Naive B cell (primary cell): ENCODE measurements at places on chromosomes 2 and 18.

DNA sequence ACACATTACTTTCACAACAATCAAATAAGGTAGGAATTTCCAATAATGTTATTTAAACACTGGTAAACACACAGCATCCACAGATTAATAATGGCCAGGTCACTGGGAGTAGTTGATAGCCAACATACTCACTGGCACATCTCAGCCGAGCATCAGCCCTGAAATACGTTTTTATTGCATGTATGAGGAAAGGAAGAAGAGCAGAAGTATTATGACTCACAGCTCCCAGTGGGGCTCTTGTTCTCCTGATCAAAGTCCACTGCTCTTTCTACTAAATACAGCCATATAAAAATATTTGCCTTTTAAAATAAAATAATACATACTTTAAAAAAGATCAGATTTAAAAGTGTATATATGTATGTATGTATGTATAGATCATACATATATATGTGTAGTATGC lies 999.6 kb downstream of the SUCLG1 start:
- DNase-seq, result no peak

- DNase-seq, result no peak
Measured at GRCh38 chr18:41655074-41655473, 300.0 kb upstream of the PIK3C3 start.

DNA sequence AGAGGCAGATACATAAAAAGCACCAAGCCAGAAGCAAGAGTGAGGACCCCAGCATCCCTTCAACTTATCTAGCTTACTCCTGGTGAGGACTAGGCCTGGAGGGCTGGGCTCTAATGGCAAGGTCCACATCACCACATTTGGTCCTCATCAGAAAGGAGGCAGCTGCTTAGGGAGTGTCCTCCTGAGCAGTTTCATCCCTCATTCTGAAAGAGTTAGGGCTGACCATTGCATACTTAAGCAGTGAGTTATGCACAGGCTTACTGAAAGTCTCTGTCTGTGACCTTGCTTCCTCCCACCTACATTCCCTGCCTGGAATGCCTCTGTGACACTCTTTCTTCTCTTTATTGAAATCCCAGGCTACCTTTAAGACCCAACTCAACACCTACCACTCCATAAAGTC lies 301.8 kb upstream of the ACVR2A start:
- DNase-seq, result no peak

GRCh38 chr18:42156281-42156680 lies 201.2 kb downstream of the PIK3C3 start:
- DNase-seq, result no peak

- DNase-seq, result no peak
Measured at GRCh38 chr2:160940699-160941098, 219.5 kb upstream of the TANK start.

DNA sequence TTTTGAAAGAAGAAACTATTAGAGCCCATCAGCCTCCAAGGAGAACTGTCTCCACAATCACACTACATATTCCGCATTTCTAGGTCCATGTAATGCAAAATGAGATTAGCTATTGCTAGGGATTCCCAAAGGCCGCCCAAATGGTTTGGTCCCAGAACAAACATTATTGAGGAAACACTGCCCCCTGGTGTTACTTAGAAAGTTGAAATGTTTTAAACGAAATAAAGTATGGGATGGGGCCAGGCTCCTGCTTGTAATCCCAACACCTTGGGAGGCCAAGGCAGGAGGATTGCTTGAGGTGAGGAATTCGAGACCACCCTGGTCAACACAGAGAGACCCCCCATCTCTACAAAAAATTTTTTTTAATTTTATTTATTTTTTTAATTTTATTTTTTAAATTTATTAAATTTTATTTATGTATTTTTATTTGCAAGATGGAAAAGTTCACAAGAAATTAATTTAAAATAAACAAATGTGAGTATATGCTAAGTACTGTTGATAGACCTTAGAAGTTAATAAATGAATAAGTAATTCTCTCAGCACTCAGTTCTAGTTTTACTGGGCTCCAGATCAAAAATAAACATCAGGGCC lies 5.5 kb downstream of the NHEJ1 start:
- peak; percentile 49 for DNase-seq

- no peak for DNase-seq
Measured at GRCh38 chr2:28347596-28347995, 45.1 kb upstream of the FOSL2 start.

DNA sequence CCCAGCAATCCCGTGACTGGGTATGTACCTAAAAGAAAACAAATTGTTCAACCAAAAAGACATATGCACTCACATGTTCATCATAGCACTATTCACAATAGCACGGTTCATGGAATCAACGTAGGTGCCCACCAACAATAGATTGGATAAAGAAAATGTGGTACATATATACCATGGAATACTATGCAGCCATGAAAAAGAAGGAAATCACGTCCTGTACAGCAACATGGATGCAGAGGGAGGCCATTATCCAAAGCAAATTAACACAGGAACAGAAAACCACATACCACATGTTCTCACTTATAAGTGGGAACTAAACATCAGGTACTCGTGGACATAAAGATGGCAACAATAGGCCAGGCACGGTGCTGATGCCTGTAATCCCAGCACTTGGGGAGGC lies 207.9 kb upstream of the TNP1 start:
- no peak for DNase-seq

- DNase-seq, result no peak
Measured at GRCh38 chr18:59686260-59686659, 11.0 kb downstream of the CCBE1 start.

- DNase-seq, result no peak
Measured at GRCh38 chr18:46222710-46223360, 118.7 kb downstream of the HAUS1 start.

- no peak for DNase-seq
Measured at GRCh38 chr2:230870544-230871360, 6.0 kb downstream of the ITM2C start.

DNA sequence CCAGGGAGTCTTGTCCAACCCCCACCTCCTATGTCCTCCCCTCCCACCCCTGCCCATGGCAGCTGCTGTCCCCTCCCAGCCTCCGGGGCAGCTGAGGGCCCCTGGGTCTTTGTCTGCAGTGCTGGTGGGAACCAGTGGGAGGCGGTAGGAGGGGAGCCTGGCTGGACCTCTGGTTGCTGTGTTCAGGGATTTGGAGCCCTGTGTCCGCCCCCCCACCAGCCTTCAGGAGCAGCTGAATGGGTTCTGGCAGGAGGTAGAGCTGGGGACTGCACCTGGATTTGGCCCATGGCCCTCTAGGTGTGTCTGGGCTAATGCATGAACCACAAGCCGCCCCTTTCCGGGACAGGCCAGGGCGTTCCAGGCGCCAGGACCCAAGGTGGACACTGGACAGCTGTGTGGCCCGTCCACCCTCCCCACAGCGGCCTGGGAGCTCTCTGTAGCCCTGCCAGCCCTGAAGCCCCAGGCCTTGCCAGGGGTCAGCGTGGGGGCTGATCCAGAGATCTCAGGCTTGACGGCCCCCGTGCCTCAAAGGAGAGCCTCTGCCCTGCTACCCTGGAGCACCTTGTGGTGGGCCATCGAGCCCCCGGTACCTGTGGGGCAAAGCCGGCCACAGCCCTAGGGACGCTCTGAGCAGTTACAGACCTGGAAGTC lies 25.4 kb downstream of the GPC1 start:
- DNase-seq, result no peak

GRCh38 chr2:112694182-112694581 lies 26.6 kb upstream of the NT5DC4 start:
- DNase-seq, result no peak

DNA sequence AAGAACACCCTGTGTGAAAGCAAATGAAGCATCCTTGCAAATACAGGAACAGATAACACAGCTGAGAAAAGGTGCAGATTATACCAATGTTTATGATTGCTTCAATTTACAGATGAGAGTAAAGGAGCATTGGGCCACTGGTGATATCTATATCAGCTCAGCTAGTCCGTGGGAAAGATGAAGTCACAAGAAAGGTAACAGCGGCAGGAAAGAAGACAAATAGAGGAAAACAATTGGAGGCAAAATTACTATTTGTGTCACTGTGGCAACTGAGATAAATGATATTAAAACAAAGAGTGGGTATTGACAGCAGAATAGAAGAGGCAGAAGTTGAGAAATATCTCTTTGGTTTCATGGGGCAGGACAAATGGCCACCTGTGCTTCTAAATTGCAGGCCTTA lies 121.2 kb upstream of the CAVIN2 start:
- DNase-seq, result no peak

GRCh38 chr2:240713071-240713927 lies 21.6 kb downstream of the AQP12A start:
- DNase-seq, result no peak

GRCh38 chr2:198324071-198324470 lies 519.7 kb downstream of the PLCL1 start:
- DNase-seq, result no peak
